Trophoblast cell (in vitro differentiated cells and primary cell): ENCODE measurements at places on chromosomes 3 and 15.

- no peak for DNase-seq
Measured at GRCh38 chr3:171653701-171654100, 156.6 kb downstream of the PLD1 start.

DNA sequence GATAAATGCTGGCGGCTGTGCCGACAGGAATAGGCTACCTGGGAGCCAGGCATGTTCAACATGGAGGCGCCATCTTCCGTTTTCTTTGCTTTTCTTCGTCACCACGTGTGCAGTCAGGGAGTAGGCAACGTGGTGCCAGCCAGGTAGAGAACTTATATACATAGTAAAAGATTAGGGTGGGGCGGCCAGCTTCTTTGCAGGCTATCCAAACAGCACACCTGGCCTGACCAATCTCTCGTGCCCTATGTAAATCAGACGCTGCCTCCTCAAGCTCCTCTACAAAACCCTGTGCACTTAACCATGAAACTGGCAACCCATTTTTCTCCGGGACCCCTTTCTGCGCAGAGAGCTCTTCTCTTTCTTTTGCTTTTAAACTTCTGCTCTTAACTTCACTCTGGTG is 28.6 kb upstream of the OR5K4 start:
- peak; percentile 9 for DNase-seq

GRCh38 chr3:157065201-157065600 is 94.7 kb downstream of the CCNL1 start:
- DNase-seq: no peak

GRCh38 chr3:156406393-156406792 is 148.5 kb downstream of the SSR3 start:
- no peak for DNase-seq

DNA sequence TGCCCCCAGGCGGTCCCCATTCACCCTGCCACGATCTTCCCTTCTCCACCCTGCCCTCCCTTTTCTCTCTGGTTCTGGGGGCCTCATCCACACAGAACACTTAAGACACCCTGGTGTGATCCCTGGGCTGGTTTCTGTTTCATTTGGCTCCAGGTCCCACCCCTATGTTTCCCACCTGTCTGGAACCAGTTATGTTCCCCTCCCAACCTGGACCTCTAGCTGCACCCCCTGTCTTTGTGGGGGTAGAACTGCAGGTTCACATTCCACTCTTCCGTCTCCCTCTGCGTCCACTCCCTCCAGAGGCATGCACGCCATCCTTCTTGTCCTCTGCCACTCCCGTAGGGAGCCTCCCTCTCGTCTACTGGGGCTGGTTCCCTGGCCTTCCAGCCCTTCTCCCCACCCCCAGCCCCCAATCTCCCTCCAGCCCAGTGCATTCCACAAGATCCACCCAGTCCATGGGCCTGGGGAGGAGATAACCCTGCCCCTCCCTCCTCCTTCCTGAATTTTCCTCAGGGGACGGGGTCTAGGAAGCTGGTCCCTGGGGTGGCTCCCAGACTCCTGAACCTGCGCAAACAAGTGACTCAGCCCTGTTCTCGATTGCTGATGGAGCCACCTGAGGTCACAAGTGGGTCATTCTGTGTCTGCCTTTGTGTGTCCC is 73.8 kb downstream of the ABTB1 start:
- DNase-seq: peak; percentile 31

- no peak for DNase-seq
Measured at GRCh38 chr3:154943981-154944380, 136.1 kb upstream of the MME start.

- DNase-seq: no peak
Measured at GRCh38 chr3:30760040-30760695, 134.3 kb downstream of the GADL1 start.

- no peak for DNase-seq
Measured at GRCh38 chr3:53613125-53613524, 118.7 kb downstream of the CACNA1D start.

DNA sequence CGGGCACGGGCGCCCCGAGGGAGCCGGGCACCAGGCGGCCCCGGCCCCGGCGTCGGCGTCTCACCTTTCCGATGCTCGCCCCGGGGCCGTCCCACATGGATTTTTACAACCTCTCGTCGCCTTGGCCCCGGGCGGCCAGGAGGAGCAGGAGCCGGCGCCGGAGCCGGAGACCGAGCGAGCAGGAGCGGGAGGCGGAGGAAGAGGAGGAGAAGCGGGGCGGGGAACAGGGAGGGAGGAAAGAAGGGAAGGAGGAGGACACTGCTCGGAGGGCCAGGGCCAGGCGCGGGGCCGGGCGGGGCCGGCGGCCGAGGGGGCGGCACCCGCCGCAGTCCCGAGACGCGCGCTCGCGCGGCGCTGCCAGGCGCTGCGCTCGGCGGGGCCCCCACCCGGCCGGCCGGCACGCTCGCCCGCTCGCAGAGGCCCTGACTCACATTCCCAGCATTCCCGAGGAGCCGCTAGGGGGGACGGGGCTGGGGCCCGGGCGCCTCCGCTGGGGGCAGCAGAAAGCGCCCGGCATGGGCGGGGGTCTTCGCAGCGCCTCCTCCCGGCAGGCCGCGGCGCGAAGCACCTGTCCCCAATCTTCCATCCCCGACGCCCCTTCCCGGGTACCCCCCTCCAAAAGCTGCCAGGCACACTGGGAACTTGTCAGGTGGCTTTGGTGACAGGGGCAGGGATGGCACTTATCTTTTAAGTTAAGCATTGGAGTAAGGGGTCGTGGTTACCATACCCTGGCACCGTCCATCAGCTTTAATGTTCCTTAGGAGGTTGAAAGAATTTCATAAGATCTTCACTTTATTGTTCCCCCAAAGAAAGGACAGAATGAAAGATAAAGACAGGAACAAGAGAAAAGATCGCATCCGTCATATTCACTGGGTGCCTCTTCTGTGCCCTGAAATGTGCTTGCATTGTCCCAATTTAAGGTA is at the start of gene ERC2:
ERC2 (minus strand) TSS at position 284 of the 923 bp plus-strand sequence.
- peak; percentile 48 for DNase-seq

DNA sequence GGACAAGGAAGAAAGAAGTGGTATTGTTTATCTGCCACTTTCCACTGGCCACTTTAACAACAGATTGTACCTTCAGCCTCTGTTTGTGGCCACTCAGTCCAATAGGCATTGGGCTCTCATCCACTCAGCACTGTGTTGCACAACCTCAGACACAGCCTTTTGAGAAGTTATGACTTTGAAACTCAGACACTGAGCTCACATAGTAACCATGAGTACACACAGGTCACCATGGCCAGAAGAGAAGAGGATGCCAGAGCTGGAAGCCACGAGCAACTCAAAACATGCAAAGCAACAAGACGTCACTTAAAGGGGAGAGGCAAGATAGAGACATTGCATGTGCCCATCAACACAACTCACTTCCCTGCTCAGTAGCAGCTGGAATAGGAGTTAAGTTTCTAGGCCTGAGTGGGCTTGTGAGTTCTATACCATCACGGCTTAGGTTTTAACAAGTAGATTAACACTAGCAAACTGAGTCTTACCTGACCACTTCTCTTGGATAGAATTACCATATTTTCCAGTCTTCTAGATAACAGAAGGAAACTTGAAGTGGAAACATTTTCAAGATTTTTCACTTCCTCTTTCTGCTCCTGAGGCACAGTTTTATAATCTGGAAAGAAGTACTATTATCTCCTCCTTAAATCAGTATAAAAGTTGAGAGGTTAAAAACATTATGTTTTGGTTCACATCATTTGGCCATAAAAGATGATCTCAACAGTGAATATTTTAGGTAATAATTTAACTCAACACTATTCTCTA is 103.5 kb downstream of the IMPG2 start:
- DNase-seq: no peak

GRCh38 chr3:61701011-61701410 is 139.6 kb downstream of the PTPRG start:
- no peak for DNase-seq

DNA sequence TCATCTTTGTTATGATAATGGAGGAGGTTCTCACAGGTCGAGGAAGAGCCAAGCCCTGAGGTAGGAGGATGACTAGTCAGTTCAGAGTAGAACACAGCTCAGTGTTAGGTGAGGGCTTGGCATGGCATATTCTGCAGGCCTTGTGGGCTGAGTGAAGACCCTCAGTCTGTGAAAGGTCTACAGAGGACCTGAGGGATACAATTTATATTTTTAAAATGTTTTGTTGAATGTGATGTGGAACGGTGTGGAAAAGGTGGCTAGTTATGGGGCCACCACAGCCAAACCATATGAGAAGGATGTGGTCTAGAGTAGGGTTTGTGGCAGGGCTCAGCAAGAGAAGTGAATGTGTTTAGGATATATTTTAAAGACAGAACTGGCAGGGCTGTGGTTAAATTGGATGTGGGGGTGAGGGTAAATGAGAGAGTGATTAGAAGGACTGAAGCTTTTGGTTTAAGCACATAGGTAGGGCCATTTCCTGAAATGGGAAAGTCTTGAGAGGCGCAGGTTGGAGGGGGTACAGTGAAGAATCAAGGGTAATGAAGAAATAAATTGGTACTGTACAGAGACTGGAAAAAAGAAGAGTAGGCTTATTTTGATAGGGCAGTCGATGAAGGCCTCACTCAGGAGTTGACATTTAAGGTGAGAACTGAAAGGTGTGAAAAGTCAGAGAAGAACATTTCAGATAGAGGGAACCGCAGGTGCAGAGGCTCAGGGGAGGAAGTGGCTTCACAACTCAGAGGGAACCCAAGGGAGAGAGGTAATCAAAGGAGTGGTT is 60.5 kb downstream of the SPTSSB start:
- DNase-seq: no peak

GRCh38 chr3:172357850-172358754 is 90.2 kb downstream of the GHSR start:
- no peak for DNase-seq

- peak; percentile 21 for DNase-seq
Measured at GRCh38 chr15:54803134-54803808, 393.5 kb downstream of the RSL24D1 start.
